ENCODE measurements at places on chromosomes 16 and 17. TPM values are rescaled to one million over a fixed set of nuclear protein-coding genes. Genes with fewer than 3 reads are reported as not detected.

OR1E2 gene
- not detected for polyA plus RNA-seq

DNA sequence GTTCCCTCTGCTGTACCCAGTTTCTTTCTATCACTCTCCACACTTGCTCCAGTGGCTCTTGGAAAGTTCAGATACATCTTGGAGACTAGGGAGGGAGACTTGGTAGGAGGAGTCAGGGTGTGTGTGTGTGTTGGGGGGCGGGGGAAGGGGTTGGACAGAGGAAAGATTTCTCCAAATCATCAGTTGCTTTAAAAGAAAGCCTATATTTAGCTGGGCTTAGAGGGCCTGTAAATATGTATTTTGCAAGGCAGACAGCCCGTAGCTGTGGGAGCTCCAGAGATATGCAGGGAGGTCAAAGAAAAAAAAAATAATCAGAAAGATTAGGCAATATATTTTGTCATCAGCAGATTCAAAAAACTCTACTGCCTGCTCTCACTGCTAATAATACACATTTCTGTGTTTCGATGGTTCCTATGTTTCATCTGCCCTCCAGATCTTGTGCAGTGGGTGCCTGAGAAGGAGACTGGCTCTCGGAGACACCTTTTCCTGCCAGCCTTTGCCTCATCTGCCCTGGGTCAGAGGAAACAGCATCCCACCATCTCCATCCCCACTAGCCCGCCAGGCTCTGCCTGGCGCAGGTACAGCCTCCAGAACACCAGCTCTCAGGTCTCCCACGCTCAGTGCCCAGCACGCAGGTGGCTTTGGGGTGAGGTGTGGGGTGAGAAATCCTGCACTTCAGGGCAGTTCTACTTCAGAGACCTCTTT lies 4.8 kb upstream of the PPP1R9B start:
- no peak for DNase-seq

GRCh38 chr16:70694088-70694867 lies 8.4 kb upstream of the MTSS2 start:
- DNase-seq: no peak

DNA sequence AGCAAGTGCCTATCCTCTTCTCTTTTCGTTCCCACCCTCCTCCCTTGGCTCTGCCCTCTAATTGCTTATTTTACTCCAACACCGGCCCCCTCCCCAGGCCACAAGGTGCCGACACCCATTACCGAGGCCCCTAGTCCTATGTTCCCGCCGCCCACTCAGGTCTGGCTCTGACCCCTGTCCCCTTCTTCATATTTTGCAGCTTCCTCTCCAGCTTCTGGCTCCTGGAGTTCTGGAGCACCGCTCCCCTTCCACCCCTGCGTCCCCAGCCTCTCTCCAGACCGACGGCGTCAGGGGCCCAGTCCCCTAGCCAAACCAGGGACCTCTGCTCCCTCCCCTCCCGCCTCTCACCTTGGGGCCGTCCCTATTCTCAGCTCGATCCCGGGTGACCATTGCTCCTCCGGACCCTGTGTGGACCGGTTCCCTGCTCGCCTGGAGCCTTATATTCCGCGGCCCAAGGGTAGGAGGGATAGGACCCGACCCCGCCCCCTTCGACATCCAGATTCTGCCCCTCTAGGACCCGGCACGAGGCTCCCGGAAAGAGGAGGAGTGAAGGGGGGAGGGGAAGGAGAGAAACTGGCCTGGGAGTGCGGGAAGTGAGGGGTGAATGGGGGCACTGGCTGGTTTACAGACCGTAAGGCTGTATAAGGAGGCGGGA lies at the start of gene HES7:
TSS of gene HES7 (minus strand) at position 412 of the 655 bp plus-strand sequence. CDS start at position 390, 22 bp downstream.
- DNase-seq: no peak

- no peak for DNase-seq
Observed at GRCh38 chr16:25037632-25038031, 22.5 kb upstream of the ARHGAP17 start.

DNA sequence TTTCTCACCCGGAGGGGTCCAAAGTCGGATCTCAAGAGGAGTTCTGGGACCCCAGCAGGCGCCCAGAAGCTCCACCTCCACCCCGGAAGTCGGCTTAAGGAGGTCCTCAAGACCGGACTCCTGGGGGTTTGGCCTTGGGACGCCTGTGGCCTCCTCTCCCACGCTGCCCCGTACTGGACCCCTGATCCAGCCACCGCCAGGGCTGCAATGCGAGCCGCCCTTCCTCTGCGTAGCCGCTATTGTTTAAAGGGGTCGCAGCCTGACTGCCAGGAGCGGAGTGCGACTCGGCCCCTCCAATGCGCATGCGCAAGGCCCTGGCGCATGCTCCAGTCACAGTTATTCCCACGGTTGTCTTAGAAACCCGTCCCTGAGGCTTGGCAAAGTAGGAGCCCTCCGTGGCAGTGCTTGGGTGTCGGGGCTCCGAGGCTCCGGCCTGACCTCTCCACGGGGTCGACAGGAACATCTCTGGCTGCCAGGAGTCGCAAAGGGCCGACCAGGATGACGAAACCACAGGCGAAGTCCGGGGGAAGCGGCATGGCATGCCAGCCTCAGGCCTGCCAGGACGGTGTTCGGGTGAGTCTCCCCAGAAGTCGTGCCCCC lies 719.0 kb downstream of the KCNJ18 start:
- DNase-seq: no peak

DNA sequence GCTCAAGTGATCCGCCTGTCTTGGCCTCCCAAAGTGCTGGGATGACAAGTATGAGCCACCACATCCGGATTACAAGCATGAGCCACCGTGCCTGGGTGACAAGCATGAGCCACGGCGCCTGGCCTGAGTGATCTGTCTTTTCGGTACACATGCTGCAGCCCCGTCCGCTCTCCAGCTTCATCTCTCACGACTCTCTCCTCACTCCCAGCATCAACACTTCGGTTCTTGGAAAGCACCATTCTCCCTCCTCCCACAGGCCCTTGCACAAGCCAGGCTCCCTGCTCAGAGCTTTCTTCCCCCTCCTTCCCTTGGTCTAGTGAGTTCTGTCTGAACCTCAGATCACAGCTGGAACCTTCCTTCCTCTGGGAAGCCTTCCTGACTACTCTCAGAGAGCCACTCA lies 6.5 kb upstream of the NCBP3 start:
- no peak for DNase-seq

GRCh38 chr17:226108-227077 lies 44.9 kb upstream of the DOC2B start:
- DNase-seq: no peak
